T1000 (cell line): ENCODE measurements at places on chromosomes 2 and 18.

DNA sequence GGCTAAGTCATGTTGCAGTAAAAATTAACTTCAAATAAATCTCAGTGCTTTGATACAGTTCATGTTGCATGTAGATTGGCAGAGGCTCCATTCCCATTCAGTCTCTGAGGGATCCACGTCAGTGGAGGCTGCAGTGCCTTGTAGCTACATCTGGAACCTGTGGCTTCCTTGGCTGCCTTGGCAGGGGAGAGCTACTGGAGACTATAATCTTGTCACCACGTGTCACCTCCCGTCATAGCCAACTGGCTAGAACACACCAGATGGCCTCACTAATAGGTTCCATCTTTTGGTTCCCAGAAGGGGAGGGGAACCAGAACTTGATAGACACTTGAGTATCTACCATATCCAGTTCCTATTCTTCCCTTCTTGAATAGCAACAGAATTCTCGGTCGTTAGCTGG lies 28.4 kb downstream of the E2F6 start:
- DNase-seq = no peak

GRCh38 chr2:86221066-86221684 lies 21.9 kb downstream of the MRPL35 start:
- no peak for DNase-seq

- DNase-seq = no peak
Measured at GRCh38 chr2:16250466-16250865, 310.1 kb downstream of the MYCN start.

DNA sequence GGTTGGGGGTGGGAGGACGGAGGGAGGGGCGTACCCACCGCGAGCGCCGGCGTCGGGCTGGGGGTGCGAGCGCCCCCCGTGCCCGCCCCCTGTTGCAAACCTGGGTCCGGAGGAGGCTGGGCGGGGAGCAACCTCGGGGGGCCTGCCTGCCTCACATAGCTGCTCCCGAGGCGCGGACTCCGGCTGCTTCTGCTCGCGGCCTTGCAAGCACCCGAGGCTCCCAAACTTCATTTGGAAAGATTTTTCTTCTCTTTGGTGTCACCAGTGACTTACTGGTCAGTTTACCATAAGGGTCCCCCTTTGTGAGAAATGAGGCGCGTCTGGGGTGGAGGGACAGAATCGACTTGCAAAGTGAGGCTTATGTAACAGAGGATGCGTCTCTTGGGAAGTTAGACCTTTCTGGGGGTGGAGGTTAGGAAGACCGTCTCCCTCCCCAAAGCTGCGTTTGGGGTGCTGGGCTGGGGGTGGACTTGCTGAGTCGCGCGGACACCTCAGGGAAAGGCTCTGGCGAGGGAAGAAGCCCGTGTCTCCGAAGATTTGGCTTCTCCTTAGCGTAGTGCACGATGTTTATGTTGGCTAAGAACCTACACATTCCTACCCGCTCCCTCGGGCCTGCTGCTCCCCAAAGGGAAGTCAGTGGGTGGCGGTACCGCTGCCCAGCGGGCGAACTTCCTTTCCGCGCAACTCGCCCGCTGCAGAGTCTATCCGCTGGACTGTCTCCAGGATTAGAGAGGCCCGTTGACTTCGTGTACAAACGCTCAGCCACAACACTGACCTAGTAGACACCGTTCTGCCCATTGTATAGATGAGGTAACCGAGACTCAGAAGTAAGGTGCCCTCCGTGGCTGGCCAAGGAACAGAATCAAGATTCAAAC lies 559 bp downstream of the TMEM37 start:
- DNase-seq = no peak

DNA sequence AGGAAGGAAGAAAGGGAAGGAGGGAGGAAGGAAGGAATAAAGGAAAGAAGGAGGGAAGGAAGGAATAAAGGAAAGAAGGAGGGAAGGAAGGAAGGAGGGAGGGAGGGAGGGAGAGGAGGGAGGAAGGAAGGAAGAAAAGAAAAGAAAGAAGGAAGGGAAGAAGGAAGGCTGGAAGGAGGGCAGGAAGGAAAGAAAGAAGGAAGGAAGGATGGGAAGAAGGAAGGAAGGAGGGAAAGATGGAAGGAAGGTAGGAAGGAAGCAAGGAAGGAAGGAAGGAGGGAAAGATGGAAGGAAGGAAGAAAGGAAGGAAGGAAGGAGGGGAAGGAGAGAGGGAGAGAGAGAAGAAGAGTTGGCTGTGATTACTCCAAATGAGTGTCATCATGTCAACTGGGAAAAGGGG lies 190.6 kb downstream of the ACKR3 start:
- no peak for DNase-seq

GRCh38 chr2:30404319-30405259 lies 42.5 kb upstream of the LCLAT1 start:
- no peak for DNase-seq

DNA sequence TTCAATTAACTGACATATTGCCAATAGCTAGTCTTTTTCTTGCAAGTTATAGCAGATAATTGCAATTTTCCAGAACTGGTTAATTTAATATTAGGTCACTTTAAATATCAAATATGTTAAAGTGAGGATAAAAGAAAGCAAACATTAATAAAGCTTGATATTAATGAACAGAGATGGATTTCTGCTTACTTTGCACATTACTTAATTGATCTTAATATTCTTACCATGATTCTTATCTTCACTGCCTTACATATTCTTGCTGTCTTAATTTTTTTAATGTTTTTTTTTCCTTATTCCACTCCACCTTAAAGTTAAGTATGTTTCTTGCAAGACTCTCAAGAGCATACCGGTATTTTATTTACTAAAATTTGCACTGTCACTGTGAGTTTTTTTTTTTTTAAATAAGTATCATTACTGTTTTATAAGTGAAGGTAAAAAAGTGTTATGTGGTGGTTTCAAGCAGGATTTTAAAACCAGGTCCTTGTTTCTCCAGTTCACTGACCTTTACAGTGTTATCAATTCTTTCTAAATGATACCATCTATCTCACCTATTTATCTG lies 33.9 kb downstream of the PPP3R1 start:
- DNase-seq = no peak

DNA sequence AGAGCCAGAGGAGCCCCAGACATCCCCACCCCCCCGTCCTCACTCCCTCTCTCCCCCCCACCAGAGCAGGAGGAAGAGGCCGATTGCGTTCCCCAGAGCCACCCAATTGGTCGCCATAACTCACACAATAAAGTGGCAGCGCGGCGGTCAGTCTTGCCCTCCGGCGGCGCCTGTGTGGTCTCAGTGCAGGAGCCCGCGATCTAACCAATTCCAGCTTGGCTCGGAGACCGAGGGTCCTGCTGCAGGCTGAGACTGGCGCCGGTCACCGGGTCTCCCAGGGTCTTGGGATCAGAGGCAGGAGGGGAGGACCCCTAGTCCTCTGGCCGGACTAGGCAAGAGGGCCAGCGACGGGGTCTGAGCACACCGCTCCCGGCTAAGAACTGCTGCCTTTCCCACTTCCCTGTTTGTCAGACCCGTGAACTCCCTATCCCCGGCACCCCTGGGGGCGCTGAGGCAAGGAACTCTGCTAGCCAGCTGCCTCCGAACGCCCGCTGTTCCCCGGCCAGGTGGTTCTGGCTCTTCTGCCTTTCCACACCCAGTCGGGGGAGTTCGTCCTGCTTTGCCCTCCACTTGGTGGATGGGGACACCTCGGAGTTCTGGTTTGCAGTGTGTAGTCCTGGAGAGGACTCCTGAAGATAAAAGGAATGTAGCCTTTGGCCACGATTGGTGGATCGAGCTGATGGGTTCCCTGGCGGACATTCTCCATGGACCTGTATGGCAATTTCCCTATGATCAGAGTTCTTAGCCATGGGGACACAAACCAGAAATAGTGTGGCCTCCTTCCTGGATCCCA lies 1.0 kb upstream of the HOXD12 start:
- no peak for DNase-seq

- DNase-seq = no peak
Measured at GRCh38 chr2:227183657-227184367, 19.4 kb downstream of the COL4A3 start.

DNA sequence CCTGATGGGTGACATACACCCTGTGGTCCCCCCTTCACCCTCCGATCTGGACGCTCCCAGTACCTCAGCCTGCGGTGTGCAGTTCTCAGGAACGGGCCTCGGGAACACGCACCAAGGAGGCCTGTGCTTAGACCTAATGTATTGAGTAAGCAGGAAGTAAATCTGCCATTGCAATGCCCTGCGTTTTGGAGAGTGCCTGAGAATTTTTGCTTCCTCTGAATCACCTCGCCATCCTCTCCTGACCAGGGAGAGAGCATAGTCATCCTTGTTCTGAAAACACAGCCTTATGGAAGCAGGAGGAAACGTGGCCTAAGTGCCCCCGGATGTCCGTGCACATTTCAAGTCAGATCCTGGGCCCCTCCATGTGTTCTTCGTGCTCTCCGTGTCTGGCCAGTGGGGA lies 272.2 kb downstream of the NDUFA10 start:
- DNase-seq = no peak

- no peak for DNase-seq
Measured at GRCh38 chr18:715626-716025, 3.2 kb upstream of the ENOSF1 start.

DNA sequence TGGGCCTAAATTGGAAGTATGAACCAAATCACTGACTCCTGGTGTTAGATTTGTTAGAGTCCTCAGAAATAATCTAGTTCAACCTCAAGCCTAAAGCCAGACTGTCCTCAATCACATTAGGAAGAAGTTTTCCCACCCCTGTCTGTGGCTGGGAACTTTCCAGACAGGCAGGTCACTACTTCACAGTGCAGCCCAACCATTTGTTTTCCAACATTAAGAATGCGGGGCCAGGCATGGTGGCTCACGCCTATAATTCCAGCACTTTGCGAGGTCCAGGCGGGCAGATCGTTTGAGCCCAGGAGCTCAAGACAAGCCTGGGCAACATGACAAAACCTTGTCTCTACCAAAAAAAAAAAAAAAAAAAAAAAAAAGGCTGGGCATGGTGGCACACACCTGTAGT lies 5.5 kb upstream of the OSBPL1A start:
- DNase-seq = no peak

DNA sequence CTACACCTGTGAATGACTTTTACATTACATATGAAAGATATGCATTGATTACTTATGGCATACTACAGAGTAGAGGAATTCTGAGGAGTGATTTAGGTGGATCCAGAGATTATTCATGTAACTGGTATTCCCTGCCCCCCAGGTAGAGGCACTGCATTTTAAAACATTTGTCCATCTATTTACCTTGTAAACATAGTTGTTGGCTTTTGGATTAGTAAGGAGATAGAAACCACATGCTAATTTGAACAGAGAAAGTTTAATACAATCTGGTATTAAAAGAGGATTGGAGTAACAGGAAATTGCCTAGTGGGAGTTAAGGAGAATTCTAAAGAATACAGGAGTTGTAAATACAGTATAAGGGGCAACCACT lies 15.9 kb downstream of the GALNT3 start:
- no peak for DNase-seq

DNA sequence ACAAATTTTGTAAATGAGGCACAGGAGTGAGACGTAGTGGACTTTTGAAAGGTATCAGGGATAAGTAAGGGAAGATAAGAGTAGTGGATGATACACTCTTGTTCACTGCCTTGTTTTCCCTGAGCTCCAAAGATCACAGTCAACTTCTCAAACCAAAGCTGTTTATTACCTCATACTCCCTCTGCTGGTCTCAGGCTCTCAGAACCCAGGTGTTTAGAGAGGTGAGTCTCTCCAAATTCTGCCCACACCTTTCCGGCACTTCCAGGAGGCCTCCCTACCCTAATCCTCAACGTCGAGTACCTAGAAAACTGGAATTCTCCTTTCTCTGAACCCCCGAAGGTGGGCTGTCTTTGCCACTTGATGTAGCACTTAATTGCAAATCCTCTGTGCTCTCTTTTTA lies 621.1 kb downstream of the BCL11A start:
- no peak for DNase-seq

DNA sequence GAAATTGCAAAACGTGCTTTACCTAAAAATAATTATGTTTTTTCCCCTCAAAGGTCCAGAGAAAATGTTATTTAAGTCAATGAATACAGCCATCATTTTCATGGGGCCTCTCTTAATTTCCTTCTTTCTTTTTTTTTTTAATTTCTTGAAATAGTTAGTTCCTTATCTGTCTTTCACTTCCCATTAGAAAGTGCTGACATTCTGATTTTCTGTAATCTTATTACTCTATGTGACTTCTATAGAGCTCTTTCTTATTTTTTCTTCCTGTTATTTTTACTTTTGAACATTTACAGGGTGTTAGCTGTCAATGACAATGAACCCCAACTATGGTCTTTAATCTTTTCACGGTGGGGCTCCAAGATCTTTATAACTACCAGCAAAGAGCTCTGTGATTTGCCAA lies 30.0 kb downstream of the CTLA4 start:
- no peak for DNase-seq

- DNase-seq = no peak
Measured at GRCh38 chr2:201411421-201411820, 39.8 kb downstream of the TRAK2 start.

DNA sequence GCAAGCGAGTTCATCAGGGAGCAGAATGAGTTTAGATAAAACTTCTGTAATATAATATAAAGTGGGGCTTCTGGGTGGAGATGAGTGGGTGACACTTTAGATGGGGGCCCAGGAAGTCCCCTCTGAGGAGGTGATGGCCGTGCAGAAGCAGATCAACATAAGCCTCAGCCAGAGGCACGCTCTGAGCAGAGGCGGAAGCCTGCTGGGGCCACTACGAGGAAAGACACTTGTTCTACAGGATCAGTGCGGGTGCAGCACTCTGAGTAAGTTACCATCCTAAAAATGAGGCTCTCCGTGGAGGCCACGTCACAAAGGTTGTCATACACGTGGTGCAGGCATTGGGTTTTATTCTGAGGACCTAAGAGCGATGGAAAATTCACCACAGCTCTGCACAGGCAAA lies 22.3 kb downstream of the TMEM18 start:
- no peak for DNase-seq

DNA sequence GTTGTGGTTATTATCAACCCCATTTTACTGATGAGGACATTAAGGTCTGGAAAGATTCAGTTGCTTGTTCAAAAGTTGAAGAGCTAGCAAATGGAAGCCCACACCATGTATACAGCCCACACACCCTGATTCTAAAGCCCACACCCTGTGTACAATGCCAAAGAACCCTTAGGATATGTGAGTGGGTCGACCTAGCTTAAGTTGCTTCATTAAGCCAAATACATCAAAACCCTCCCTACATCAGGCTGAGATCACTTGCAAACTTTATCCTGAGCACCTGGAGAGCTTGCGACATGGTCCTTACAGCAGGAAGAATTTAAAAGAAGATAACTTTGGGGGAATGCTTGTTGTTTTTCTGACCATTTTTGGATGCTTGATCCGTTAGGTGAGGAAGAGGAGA lies 435 bp upstream of the ARHGAP25 start:
- DNase-seq = no peak
